Stimulated activated CD4-positive, alpha-beta T cell treated with anti-CD3 and anti-CD28 coated beads, Interleukin-1b, Interleukin-23, amount 100 ng/mL, for 1 hour (primary cell): ENCODE measurements at places on chromosomes 11 and 22.

DNA sequence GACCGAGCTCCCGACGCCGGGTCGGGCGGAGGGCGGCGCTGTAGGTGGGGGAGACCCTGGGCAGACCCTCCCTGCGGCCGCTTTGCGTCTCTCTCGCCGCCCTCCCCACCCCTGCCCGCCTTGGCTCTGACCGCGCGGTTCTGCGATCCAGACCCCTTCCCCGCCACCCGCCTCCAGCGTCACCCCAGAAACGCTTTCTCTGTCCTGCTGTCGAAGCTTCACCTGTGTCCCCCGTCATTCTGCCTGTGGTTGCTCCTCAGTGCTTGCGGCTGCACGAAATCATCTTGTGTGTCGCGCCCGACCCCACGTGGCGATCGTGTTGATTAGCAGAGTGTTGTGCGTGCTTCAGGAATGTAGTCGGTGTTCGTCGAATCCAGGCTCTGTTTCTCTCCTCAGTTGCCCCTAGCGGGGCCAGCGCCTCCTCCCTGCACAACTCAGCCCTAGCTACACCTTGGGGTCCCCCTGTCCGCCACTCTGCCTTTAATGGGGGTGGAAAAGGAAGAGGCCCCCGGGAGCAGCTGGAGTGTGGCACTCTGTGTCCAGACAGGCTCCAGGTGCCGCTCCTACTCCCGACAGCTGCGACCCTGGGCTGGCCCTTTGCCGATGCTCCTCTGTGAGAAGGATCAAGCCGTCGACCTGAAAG is 851 bp downstream of the PTDSS2 start:
- peak; percentile 46 for DNase-seq

DNA sequence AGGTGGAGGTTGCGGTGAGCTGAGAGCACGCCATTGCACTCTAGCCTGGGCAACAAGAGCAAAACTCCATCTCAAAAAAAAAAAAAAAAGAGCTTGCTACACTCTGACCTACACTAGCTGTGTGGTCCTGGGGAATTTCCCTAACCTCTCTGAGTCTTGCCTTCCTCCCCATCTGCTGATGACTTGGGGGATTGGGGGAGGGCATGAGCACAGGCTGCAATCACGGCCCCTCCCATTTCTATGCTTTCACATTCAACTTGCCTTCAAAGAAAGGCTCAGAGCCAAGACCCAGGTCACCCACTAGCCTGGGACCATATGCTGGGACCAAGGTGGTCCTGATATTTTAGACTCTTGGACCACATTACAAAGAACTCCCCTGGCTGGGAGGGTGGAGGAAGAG is 39.8 kb upstream of the TEF start:
- DNase-seq = no peak

DNA sequence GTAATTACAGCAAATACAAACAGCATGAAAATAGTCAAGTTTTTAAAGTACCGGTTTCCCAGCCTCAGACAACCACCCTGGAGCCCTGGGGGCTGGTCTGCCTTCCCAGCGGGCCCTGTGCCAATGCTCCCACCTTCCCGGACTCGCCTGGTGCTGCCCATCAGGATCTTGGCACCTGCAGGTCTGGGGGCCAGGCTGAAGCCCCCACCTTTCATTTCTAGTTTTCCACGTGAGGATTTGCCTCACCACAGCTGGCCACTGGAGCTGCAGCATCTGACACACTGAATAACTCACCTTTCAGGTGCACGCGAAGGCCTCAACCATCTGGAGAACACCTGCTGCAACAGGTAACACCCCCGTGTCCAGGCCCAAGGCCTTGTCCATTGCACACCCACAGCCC is 108.7 kb upstream of the THY1 start:
- DNase-seq = no peak

GRCh38 chr11:62646825-62647608 is 604 bp upstream of the GANAB start:
- DNase-seq = no peak

- peak; percentile 54 for DNase-seq
Observed at GRCh38 chr22:45645526-45646414, 25.9 kb upstream of the ATXN10 start.

GRCh38 chr11:115357066-115357465 is 147.1 kb downstream of the CADM1 start:
- no peak for DNase-seq

- DNase-seq = no peak
Observed at GRCh38 chr11:104222464-104222863, 58.5 kb upstream of the PDGFD start.

GRCh38 chr11:11989774-11990744 is 18.4 kb downstream of the DKK3 start:
- DNase-seq = no peak

DNA sequence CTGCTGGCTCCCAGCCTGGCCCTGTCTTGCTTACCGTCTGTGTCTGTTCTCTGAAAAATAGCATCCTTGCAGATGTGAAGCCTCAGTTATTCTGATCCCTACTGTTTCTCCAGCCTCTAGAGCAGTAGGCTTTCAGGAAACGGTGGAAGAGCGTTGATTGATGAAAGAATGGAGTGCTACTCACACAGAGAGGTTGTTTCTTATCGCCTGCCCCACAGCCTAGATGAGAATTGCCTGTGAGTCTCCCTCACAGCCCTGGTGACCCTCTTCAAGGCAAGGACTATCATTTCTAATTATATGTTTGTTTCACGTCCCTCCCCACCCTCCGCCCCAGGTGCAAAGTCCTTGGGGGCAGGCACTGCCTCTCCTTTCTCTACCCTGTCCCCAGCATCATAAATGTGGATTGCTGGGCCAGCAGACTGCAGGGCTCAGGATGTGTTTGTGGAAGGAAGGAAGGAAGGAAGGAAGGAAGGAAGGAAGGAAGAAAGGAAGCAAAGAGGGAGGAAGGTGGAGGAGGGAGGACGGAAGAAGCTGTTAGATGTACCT is 575.3 kb upstream of the B3GAT1 start:
- no peak for DNase-seq

- no peak for DNase-seq
Observed at GRCh38 chr11:57541169-57541568, 3.8 kb downstream of the SMTNL1 start.

- DNase-seq = no peak
Observed at GRCh38 chr11:117835576-117835975, 11.0 kb upstream of the FXYD2 start.

GRCh38 chr11:46710821-46711269 is 8.2 kb upstream of the F2 start:
- DNase-seq = no peak

DNA sequence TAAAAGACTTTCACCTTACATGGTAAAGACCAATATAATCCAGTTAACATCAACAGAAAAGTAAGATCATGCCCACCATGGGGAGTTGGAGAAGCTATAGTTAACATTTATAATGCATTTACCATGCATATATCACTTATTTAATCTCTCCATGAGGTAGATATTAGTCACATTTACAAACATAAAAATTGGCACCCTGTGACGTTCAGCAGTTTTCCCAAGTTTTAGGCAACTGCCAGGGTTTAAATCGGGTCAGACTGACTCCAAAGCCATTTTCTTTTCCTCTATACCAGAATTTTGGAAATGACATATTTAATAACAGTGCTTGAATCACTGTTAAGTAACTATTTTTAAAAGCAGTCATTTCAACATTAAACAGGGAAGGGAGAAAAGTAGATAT is 266.3 kb downstream of the DDX10 start:
- DNase-seq = no peak

- no peak for DNase-seq
Observed at GRCh38 chr11:122162095-122162494, 46.1 kb upstream of the BLID start.

- no peak for DNase-seq
Observed at GRCh38 chr11:48141475-48142122, 75.0 kb upstream of the OR4B1 start.

GRCh38 chr11:32052215-32052614 is 38.7 kb upstream of the RCN1 start:
- DNase-seq = peak; percentile 21

DNA sequence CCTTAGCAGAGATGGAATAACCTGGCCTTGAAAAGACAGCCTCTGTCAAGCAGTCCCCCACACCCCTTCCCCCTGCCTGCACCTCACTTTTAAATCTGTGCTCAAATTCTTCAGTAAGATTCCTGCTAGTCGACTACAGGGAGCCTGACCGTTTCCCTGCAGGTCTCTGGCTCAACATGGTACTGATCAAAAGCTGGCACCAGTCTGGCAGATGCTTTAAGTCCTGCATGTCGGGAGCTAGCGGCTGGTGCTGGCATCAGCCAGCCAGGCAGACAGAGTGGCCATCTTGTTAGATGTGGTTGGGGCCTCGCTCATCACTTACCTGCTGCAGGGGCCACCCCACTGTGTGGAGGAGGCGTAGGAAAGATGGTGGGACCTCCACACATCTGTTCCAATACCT is 204.4 kb upstream of the SORL1-AS1 start:
- DNase-seq = no peak

DNA sequence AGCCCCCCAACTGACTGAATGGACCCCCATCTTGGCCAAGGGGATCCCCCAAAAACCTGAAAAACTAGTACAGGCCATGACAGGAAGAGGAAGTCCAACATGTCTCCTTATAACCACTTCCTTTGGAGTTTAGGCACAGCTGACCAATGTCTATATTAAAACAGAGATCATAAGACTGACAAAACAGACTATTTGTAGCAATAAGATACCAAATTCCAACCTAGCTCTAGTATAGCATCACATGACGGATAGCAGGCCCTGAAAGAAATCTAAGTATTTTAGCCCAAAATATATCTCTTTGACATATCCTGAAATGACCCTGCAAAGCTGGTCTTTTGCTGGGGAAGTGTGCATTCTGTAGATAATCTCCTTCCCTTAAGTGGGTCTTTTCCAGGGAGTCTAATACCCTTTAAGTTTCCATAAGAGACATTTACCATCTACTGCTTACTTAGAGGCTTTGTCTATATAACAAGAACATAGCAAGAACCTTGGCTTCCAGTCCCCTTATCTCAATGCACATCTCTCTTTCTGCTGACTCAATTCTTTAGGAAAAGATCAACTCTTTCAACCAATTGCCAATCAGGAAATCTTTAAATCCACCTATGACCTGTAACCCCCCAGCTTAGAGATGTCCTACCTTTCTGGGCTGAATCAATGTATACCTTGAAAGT is 34.9 kb upstream of the ACER3 start:
- DNase-seq = no peak

DNA sequence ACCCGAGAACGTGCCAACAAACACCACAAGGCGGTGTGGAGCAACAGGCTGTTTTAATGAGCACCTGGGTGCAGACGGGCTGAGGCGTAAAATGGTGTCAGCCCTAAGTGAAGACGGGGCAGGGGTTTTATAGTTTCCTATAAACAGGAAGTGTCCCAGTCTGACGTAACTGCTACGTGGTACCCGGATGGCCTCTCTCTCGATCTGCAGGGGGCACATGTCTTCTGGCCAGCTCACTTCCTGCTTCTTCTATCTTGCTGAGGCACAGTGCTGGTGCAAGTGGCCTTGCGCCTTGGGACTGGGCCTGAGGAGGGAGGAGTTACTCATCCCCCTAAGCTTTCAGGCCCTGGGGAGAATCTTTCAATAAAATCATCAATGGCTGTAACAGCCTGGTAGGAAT is 20.9 kb downstream of the OOSP3 start:
- no peak for DNase-seq

- no peak for DNase-seq
Observed at GRCh38 chr11:84870486-84870885, 756.7 kb downstream of the DLG2 start.

DNA sequence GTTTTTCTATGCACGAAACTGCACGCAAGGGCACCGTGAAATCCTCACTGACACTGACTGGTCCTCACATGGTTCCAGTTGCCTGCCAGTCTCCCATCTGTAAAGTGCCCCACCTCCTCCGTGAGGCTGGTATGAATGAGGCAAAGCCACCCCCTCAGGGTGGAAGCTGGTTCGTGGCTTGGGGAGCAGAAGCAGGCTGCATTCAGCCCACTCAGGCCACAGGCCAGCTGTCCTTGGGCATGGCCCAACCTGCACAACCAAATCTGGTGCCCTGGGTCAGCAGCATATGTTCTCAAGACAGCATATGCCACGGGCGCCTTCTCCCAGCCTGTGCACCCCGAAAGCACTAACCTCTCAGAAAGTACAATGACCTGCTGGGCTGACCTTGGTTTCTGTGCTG is 29.3 kb downstream of the SERPINH1 start:
- no peak for DNase-seq

DNA sequence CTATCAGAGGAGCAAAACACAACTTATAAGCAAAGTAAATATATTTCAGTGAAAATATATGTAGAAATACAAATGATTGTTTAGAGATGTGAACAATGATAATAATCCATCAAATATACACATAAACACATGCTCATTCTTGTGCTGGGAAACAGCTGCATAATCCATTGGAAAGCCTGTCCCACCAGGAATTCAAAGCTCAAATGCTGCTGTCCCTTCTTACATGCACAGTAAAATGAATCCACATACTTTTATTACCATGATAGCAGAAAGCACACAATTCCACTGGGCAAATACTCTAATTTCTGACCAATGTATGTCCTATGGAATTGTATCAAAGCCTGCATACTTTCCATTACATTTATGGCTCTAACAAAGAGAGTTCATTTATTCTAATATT is 44.5 kb downstream of the SOX6 start:
- DNase-seq = no peak

GRCh38 chr22:32620992-32621391 is 146.4 kb downstream of the FBXO7 start:
- DNase-seq = no peak

DNA sequence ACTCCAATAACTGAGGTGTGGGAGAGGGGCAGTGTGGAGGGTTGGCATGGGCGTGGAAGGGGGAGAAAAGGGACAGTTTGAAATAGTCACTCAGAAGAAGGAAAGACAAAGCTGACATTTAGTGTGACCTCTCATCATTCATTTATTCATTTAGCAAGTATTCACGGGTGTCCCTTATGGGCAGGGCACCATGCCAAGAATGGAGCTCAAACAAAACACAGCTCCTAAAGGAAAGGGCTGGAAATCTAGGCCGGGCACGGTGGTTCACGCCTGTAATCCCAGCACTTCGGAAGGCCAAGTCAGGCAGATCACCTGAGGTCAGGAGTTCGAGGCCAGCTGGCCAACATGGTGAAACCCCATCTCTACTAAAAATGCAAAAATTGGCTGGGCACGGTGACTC is 19.4 kb upstream of the DGKZ start:
- DNase-seq = no peak

DNA sequence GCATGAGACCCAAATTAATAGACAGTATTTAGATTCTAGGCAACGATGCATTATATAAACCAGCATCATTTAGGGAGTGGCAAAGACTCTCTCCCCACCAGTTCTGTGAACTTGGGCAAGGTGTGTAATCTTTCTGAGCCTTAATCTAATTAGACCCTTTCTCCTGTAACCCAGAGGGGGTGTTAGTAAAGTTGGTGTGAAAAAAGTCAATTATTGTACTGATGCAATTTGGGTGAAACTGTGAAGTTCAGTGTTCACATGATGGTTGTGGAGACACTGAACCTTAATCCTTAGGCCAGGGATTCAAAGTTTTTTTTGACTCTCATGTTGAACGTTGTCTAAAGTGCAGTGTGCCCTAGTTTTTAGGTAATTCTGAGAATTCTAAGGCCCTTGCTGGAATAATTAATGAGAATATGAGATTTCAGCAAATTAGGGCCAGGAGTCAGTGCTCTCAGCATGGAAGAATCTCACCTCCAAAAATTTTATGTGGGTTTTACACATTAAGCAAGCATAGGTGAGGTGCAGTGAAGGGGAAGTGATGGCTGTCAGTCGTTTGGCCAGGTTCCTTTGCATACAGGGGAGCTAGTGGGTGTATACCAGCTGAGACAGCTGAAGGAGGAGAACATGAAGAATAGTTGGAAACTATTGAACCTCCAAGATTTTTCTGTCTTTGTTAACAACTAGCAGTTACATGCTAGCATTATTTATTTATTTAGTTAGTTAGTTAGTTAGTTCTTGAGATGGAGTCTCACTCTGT is 94.2 kb downstream of the PTPRJ start:
- no peak for DNase-seq

- DNase-seq = no peak
Observed at GRCh38 chr11:22276535-22276934, 61.6 kb upstream of the SLC17A6 start.
